ENCODE measurements at places on chromosomes 7 and 10. TPM values are rescaled to one million over a fixed set of nuclear protein-coding genes. Genes with fewer than 3 reads are reported as not detected.

GRCh38 chr10:131998845-131999681, 17.3 kb upstream of the BNIP3 start:
- DNase-seq: no peak

DNA sequence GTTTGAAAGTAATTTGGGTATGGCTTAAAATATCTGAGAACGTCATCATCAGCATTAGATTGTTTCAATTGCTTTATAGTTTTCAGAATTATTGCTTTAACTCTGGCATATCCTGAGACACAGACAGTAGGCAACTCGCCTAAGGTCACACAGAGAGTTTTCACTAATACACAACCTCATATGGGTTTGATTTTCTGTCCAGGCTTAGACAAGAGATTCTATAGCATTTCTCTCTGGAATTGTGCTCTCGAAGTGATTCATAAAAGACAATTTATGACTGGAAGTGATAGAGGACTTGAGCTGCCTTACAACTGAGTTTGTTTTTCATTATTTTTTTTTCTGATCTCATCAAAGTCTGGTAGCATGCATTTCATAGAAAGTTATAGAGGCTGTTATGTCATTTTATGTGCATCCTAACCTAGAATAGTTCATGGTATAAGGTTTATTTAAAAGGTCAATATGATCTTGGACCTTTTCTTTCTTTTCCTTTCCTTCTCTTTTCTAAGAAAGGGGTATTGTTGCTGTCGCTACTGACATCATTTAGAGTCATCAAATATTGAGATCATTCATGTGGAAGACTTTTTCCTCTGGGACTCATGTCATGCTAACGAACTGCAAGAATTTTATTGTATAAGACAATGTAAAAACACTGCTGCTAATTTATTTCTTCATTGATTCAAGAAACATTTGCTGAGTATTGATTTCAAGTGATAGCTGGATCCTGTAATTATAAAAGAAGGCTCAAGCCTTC, 278.2 kb downstream of the PLXDC2 start:
- DNase-seq: no peak

DNA sequence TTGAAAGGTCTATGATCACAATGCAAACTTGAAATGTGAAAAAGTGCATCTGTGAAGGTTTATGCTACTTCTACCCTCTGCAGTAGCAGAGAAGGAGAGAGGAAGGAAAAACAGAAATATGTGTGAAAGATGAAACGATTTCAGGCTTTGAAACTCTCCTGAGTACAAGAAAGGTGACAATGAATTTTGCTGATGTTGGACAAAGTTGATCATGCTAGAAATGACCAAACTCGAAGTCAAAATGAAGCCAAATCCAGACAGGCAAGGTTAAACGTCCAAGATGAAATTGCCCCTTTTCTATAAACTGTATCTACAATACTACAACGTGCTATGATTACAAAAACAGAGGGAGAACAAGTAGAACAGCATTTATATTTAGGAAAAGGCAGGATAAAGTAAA, 67.0 kb upstream of the C7orf33 start:
- DNase-seq: no peak

DNA sequence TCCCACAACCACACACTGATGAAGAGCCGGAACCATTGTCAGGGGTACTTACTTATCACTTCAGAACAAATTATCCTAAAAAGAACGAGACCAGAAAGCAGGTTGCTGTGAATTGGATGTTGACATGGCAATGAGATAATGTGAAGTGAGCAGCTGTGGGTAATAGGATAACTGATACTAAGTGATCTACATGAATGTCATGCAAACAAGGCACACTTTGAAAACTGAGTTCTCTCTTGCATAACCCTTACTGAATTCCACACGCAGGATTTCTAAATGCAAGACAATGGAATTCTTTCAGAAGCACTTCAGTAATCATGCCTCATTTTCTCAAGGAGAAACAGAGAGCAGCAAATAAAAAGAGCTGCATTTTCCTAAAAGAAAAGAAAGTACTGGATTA, 242.5 kb upstream of the TMEM229A start:
- DNase-seq: no peak

DNA sequence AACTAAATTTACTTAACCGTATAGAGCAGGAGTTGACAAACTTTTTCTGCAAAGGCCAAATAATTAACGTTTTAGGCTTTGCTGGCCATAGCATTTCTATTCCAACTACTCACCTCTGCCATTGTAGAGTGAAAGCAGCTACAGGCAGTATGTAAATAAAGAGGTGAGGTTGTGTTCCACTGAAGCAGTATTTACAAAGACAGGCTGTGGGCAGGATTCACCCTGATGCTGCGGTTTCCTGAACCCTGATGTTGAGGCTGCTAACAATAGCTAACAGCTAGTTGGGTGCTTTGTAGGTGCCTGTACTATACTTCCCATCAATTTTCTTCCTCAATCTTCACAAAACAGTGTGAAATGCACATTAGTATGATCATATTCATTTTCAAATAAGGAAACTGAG, 47.0 kb upstream of the LAMB1 start:
- no peak for DNase-seq

- no peak for DNase-seq
These were observed 669.7 kb downstream of the GRID1 start for GRCh38 chr10:85696893-85697292.

DNA sequence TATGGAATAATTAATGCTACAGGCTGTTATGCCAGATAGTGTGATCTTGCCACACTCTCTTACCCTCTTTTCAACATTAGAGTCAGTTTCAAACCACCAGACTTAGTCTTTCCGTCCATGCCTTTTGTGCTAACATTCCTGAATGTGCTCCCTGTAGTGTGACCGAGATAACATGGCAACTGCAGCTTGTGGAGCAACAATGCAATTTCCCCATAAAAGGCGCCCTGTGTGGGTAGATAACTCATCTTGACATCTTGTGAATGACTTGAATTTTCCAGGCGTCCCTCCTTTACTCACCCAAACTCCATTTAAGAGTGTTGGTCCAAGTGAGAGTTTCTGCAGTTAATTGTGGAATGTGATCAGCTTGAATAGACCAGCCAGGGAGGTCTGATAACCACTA, 99.6 kb downstream of the DNAH11 start:
- DNase-seq: no peak

Gene PRSS37
- not detected for total RNA-seq

Gene AKR1C8
- total RNA-seq: not detected

Gene METTL27
- total RNA-seq: 7.3 TPM

Gene UPF2
- 18.2 TPM for total RNA-seq

Gene OR2A12
- total RNA-seq: not detected

Gene CNPY1
- not detected for total RNA-seq

Data from HT-29 (cell line).